HEK293T (cell line): ENCODE measurements at places on chromosomes 2 and 18.

DNA sequence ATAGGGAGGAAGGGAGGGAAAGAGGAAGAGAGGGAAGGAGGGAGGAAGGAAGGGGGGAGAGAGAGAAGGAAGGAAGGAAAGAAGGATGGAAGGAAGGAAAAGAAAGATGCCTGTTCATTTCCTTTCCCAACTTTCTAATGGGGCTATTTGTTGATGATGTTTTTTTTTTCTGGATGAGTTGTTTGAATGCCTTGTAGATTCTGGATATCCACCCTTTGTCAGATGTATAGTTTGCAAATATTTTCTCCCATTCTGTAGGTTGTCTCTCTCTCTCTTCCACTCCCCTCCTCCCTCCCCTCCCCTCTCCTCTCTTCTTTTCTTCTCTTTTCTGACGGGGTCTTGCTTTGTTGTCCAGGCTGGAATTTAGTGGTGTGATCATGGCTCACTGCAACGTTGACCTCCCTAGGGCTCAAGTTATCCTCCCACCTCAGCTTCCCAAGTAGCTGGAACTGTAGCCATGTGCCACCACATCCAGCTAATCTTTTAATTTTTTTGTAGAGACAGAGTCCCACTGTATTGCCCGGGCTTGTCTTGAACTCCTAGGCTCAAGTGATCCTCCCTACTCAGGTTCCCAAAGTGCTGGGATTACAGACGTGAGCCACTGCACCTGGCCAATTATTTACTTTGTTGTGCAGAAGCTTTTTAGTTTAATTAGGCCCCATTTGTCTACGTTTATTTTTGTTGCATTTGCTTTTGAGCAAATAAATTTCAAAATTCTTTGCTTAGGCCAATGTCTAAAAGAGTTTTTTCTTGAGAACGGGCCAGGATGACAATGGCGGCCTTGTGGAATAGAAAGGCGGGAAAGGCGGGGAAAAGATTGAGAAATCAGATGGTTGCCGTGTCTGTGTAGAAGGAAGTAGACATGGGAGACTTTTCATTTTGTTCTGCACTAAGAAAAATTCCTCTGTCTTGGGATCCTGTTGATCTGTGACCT lies 57.3 kb upstream of the FAM117B start:
- DNase-seq: no peak

DNA sequence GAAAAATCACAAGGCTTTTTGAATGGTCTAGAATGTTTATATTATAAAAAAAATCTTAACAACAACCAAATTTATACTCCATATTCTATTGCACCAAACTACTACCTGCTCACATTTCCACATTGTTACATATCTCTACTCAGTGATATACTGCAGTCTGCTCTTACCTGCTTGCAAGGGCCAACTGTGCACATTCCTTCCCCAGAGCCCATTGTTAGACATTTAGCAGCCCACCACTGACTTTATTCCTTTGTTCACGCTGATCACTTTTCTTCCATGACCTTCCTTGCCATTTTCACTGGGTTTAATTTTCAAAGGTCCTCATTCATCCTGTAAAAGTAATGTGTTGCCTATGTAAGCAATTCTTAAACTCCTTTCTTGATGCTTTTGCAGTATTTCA lies 109.7 kb upstream of the KCNJ3 start:
- no peak for DNase-seq

DNA sequence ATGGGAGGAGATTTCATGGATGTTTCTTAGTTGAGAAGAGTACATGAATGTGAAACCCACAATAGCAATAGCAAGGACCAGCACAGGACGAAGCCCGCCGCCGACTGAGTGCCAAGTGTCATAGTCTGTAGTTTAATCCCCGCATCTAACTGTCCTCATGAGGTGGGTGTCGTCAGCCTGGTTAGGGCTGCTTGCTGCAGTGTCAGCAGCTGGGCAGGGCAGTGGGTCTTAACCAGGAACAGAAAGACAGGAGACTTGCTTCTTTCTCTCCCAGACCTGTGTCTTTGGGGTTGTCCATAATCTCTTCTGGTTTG lies 146.6 kb downstream of the VAPA start:
- no peak for DNase-seq

DNA sequence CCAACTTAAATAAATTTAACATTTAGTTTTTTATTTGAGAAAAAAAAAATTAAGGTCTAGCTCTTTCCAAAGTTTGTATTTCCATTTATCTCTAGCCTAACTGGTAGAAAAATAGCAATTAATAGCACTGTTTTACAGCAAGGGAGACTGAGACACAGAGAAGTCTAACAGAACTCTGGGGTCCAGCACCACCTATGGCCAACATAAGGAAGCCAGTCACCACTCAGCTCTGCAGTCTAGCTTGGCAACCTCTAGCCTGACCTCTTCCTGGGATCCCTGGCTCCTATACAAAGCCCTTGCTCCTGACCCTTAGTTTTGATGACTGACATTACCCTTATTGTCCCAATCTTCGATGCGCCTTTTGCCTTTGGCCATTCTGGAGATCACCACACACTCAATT lies 114.1 kb upstream of the TLK1 start:
- DNase-seq: no peak

GRCh38 chr2:129908721-129909373 lies 70.6 kb upstream of the RAB6C start:
- no peak for DNase-seq
